ENCODE measurements at places on chromosomes 2 and 18.

- no peak for DNase-seq
Measured at GRCh38 chr18:579238-579637, 942 bp upstream of the CETN1 start.

DNA sequence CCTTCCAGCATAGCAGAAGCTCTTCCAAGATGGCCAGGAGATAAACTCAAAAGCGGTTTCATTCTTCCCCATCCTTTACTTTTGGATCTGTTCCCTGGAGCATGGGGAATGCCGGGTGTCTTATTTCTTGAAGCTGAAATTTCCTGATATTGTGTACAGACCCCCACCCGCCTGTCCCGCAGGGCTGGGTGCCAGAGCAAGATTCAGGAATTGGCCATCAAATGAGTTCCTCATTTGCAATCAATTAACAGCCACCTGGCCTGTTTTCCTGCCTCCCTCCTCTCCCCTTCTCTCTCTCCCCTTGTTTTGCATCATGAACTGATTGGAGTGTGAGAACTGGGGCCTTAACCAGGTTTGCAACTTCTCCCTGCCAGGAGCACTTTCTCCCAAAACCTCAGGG is 202.1 kb downstream of the SH3RF3 start:
- DNase-seq: no peak

GRCh38 chr2:15159751-15160177 is 401.4 kb downstream of the NBAS start:
- no peak for DNase-seq

DNA sequence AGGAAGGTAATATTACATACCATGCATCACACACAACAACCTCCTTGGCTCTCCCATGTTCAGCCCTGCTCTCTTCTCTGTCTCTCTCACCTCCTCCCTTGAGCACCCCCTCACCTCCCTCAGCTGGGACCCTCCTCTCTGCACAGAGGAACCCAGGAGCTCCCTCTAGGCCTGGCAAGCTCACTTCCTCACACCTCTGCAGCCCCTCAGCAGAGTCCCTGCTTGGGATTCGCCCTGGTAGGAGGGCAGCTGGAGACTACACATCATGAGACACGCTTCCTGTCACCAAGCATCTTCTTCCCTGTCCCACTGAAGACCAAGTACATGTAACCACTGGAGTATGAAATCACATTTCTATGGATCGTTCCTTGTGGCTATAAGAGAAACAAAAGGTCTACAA is 51.0 kb downstream of the ADD2 start:
- peak; percentile 25 for DNase-seq

Data from SJSA1 (cell line).